ENCODE measurements at places on chromosomes 5 and 9. TPM values are rescaled to one million over a fixed set of nuclear protein-coding genes. Genes with fewer than 3 reads are reported as not detected.

SPRY4 gene
- 12.5 TPM for total RNA-seq

RNF44 gene
- total RNA-seq, result 16.6 TPM

FBXO10 gene
- 6.1 TPM for total RNA-seq

GRCh38 chr9:72800328-72800994 lies 152.4 kb downstream of the ALDH1A1 start:
- DNase-seq, result no peak
